ENCODE measurements at places on chromosomes 1 and 21.

DNA sequence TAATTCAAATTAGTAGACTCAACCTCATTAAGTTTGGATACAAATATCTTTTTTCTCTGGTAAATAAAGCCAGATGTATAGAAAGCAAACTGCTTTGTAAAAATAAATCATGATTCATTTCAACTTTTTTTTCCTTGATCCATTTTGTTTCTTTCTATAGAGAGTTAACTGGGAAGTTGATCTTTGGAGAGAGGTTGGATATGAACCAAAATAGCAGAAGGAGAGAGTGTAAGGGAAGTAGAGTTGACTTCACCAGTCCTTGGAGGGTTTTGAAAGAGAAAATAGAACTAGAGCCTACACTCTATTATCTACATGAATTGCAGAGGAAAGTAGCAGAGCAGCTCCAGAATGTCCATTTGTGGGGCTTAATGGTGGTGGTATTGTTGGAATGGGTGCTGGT, 243.8 kb downstream of the ADGRL2 start:
- no peak for DNase-seq

- DNase-seq: no peak
Observed at GRCh38 chr1:228313536-228314277, 92.9 kb downstream of the TRIM11 start.

DNA sequence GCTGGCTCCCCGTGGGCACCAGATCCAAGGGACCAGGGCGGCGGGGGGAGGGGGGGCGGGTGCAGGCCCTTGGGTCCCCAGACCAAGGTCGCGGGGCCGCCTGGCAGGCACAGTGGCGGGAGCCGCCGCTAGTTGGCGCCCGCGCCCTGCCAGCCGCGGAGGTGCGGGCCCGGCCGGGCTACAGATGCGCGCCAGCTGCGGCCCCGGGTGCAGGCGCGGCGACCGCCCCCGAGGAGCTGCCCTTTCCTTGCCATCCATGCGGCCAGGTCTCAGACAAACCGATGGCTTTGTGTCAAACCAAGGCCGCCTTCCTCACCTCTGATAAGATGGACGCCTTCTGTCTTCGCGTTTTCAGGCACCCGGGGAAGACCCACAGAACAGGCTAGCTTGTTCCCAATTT, 2.2 kb upstream of the RUNX3 start:
- peak; percentile 61 for DNase-seq

GRCh38 chr1:152034654-152035538, 1.9 kb downstream of the S100A11 start:
- DNase-seq: peak; percentile 57

DNA sequence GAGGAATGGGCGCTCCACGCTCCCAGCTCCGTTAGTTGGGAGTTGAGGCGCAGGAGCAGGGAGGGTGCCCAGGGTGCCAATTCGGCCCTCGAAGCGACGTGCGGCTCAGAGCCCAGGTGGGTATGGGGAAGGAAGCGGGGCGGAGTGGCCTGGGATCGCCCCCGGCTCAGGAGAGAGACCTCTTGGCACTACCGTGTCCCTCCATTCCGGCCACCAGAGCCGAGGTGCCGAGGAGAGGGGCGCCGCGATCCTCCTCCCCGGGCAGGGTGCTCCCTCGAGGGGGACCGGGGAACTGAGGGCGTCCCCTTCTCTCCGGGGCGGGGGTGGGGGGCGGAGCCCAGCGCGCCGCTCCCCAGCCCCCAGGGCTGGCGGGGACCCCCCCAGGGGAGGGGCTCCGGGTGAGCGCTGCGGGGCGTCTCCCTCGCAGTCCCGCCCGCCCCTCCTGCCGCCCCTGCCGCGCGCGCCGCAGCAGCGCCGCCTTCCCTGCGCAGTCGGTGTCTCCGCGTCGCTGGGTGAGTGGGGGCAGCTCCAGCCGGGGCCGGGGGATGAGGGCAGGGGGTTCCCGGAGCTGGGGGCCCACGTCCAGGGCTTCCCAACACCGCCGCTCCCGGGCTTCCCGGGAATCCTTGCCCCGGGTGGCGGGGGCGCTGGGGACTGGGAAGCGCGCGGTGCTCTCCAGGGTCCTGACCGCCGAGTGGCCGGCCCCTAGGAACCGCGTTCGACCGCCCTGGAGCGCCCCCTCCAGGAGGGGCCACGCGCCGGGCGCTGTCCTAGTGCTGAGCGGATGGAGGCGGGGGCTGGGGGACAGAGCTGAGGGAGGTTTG, at the start of gene HPCA:
HPCA (plus strand) TSS at position 488 of the 824 bp plus-strand sequence. CDS start 2,408 bp downstream, outside the sequence.
- peak; percentile 68 for DNase-seq

DNA sequence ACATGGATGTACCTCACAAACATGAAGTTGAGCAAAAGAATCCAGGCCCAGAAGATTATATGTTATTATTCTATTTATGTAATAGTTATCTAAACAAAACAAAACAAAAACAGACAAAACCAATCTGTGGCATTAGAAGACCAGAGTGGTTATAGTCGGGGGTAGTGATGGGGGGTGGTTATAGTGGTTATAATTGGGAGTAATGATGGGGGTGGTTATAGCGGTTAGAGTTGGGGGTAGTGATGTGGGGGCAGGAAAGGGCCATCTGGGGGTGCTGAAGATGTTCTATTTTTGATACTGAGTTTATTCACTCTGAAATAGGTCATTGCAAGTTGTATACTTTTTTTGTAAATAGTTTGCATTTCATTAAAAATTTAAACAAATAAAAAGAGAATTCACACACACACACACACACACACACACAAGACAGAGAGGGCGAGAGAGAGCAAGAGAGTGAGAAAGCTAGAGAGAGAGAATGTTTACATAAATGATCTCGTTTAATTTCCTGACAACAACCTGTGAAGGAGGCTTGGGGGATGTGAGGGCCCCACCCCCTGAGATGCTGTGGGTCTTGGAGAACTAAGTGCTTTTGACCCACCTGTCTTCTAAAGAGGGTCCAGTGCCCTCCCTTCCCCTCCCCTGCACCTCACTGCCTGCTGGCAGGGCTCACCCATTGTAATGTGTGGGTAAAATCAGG, 37.4 kb downstream of the RHOU start:
- no peak for DNase-seq

DNA sequence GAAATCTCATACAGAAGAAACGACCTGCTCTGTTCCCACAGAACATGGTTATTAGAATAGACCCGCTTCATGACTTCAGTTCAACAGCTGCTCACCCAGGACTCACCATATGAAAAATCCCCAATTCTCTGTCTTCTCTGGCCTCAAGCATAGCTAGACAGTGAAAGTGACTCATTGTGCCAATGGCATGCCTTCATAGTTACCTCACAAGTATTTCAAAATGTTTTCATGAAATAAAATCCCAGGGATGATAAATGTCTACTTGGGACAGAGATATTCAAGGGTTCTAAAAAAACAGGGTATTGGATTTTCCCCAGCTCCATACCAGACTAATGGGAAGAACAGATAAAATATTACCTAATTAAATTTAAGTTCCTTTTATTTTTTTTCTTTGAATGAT, 82.3 kb downstream of the NOTCH2 start:
- DNase-seq: no peak

GRCh38 chr1:54768093-54768492, 3.8 kb upstream of the PARS2 start:
- DNase-seq: peak; percentile 10

GRCh38 chr1:51518033-51518585, 957 bp downstream of the EPS15 start:
- peak; percentile 84 for DNase-seq

GRCh38 chr21:46212721-46213484, 15.7 kb downstream of the LSS start:
- no peak for DNase-seq

GRCh38 chr1:214856843-214857242, 225.7 kb upstream of the KCNK2 start:
- DNase-seq: no peak

- no peak for DNase-seq
Observed at GRCh38 chr21:35801391-35801790, 258.9 kb downstream of the SETD4 start.

DNA sequence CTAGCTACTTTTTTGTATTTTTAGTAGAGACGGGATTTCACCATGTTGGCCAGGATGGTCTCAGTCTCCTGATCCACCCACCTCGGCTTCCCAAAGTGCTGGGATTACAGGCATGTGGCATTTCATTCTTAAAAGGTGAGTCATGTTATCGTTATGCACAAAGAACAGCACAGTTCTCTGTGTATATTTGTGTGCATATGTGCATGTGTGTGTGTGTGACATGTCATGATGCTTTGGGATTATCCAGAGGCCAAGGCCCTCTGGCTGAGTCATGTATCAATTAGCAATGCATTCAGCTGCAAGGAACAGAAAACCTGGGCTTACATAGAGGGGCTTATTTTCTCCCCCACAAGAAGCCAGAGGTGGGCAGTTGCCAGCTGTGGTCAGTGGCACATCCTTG, 301.7 kb upstream of the KAZN start:
- no peak for DNase-seq

- no peak for DNase-seq
Observed at GRCh38 chr1:39411526-39412478, 79.6 kb upstream of the BMP8A start.

DNA sequence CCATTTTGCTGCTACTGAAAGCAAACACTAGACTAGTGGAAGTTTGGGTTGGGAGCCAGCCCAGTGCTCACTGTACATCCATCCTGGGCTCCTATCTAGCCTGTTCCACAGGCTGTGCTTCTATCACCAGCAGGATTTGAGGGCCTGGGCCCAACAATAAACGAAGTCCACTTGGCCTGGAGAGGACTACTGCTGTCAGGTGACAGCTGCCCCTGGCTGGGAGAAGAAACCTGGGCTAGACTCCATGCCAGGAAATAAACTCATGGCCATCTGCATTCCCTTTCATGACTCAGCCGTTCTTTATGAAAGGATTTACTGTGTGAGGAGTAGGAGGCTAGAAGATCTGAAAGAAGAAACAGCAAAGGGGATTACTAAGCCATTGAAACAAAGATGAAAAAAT, 35.5 kb downstream of the COLGALT2 start:
- DNase-seq: no peak

DNA sequence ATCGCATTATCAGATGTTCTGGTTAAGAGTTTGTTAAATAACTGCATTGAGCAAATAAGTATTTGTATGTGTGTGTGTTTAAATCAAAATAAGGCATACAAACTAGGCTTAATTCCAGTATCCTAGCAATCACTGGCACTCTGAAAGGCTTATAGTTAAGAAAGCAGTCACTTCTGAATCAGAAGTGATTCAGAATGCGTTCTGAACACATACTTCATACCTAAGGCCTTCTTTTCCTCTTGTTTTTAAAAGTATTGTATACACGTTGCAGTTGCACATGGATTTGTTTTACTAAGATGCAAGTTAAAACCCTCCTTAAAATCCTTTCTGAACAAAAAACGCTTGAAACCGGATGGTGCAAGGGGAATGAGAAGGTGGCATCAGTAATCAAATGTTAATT, 238.4 kb upstream of the DMRTA2 start:
- no peak for DNase-seq

- no peak for DNase-seq
Observed at GRCh38 chr1:55480029-55480795, 265.0 kb upstream of the USP24 start.

DNA sequence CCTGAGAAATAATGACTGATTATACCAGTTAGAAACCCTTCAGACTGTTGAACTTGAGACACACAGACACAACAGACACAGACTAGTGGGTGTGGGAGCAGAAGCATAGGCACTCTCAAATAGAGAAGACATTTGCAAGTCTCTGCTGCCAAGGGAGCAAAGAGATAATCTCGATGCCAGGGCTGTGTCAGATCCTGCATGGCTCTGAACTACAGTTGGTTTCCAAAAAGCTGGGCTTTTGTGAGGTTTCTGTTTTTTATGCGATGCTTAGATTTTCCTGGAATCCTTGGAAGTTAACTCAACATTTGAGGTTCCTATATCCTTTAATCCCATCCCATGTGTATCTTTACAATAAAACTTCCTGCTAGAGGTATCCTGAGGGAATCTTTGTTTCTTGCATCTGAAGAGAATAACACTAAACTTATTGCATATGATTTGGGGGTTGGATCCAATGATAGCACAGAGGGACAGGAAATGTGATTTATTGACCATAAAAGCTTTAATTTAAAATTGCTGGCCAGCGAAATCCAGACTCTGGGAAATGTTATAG, 236.4 kb downstream of the SPATA17 start:
- no peak for DNase-seq

GRCh38 chr1:204972426-204972825, 70.6 kb upstream of the CNTN2 start:
- no peak for DNase-seq

DNA sequence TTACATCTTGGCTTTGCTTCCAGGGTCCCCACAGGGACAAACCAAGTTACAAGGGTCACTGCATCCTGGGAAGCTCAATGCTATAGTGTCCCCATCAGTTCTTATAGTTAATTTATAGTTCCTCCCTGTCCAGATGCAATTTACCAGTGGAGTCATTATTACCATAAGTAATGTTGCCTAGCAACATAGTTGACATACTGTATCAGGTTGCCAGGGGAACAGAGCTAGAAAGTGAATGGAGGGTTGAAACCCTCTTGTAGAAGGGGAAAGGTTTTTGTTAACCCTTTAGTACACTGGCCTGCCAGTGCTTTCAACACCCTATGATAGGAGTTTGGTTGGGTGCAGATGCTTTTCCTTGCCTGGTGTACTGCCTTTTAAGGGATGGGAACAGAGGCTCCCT, 34.3 kb upstream of the TTC4 start:
- DNase-seq: no peak

GRCh38 chr1:232178191-232178590, 451.7 kb downstream of the SIPA1L2 start:
- no peak for DNase-seq

GRCh38 chr1:154199563-154199879, 6.6 kb downstream of the CFAP141 start:
- no peak for DNase-seq

- no peak for DNase-seq
Observed at GRCh38 chr1:239703075-239703474, 316.7 kb downstream of the CHRM3 start.
